ENCODE measurements at places on chromosomes 6 and 20.

GRCh38 chr6:137176729-137177128 is 3.3 kb upstream of the IL22RA2 start:
- no peak for DNase-seq

- no peak for DNase-seq
Measured at GRCh38 chr6:70706491-70707123, 38.9 kb downstream of the SMAP1 start.

GRCh38 chr6:44133003-44133931 is 5.9 kb downstream of the TMEM63B start:
- DNase-seq: no peak

DNA sequence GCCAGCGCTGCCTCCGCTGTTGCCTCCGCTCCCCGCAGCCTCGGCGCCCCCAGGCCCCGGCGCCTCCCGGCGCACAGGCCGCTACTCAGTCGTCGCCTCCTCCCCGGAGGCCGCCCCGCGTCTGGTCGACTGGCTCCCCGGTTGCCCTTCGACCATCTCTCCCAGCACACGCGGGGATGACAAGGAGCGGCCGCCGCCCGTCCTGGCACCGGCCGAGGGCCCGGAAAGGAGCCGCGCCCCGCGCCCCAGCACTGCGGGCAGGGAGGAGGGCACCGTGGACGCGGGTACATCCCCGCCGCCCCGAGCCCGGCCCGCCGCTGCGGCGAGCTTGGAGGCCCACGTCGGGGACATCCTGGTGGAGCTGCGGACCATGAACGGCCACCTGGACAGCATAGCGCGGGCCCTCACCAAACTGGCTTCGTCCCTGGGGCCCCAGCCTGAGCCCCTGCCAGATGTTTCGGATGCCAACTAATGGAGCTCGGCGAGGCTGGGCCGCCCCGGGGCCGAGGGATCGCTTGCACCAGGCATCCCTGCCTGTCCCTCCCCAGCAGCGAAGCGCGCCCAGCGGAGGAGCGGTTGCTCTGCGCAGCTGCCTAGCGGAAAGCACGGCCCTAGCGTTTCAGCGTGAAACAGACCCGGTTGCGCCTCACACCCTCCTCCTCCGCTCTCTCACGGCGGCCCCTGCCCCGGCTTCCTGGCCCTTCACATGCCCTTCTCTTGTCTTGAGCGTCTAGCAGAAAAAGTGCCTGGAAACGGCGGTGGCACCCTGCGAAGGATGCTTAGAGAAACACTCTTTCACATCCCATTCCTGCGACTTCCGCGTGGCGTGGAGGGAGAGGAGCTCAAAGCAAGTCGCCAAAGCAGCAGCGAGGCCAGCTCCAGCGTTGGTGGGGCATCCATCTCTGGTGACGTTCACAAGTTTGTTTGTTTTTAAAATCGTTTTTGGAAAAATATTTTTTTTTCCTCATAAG is 285.8 kb upstream of the SUPT3H start:
- no peak for DNase-seq

GRCh38 chr6:167689751-167690150 is 137.0 kb upstream of the AFDN start:
- no peak for DNase-seq

DNA sequence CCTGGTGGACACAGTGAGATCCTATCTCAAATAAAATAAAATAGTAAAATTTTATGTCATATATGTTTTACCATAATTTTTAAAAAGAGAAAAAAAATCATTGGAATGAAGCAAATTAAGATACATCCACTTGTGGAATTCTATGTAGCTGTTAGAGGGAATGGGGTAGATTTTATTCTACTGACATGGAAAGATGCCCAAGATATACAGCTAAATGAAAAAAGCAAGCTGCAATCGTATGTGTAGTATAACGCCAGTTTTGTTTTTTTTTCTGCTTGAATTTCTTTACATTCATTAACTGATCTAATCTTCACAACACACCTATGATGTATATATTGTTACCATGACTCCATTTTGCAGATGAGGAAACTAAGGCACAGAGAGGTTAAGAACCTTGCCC is 23.4 kb upstream of the RANBP9 start:
- DNase-seq: no peak

DNA sequence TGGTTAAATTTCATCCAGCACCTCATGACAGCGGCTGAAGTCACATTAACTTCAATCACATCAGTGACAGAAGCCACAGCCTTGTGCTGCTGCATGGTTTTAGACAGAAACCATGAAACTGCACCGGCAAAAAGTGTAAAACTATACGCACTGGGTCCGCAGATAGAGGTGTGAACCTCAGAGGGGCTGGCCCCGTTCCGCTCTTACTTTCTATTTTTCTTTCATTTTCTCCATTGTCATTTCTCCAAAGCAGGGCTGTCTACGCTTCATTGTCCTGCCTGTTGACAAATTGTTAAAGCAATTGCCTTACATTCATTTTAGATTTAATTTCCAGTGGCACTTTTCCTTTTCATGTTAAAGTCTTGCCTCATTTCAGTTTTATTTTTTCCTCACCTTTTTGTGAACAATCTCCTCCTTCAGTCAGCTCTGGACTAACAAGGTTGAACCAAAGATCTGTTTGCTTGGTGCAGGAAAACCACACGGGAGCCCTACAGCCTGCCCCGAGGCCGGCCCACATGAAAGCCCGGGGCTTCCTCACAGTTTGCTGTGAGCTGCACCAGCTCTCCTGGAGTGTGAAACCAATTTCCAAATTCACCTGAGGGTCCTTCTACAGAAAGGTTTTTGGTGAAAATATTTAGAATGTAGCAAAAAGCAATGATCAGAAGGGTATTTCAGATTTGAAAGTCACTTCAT is 63.7 kb downstream of the PRR18 start:
- DNase-seq: no peak

DNA sequence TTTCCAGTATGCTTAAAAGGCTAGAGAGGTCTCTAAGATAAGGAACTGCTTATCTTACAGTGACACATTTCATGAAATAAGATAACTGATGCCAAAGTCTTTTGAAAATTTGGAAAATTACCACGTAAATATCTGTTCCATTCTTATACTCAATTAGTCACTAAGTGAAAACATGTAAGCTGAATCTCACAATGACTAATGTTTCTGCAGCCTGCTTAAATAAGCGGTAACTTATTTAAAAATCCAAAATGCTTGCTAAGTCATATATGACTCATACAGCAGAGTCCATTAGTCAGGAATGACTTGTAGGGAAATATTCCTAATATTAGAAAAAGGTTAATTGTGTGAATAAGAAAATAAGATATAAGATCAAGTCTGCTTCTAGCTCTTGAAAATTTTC is 27.8 kb upstream of the LGSN start:
- DNase-seq: no peak

- DNase-seq: no peak
Measured at GRCh38 chr20:60869625-60870024, 382.4 kb upstream of the CDH4 start.

DNA sequence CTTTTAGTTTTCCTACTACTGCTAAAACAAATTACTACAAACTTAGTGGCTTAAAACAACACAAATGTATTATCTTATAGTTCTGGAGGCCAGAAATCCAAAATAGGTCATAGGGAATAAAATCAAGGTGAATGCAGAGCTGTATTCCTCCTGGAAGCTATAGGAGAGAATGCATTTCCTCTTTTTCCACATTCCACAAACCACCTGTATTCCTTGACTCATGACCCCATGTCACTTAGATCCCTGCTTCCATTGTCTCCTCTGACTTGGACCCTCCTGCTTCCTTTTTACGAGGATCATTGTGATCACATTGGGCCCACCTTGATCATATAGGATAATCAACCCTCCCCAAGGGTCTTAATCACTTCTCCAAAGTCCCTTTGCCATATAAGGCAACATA is 200.8 kb downstream of the KCNQ5 start:
- DNase-seq: no peak

DNA sequence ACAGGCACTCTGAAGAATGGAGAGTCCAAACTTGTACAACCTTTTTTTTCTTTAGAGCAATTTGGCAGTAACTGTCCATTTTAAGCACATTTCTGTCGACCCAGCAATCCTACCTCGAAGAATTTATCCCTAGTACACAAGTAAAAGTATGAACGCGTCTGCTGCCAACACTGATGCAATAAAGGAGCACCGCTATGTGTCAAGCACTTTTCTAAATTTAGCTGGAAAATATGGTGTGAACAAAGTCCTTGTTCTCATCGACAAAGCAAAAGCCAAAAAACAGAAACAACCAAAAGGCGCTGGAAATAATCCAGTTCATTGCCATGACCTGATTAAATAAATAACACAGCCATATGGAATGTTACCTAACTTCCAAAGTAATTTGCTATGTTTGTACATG is 1.1 kb downstream of the DPM1 start:
- DNase-seq: no peak

- DNase-seq: no peak
Measured at GRCh38 chr6:67885081-67886033, 749.7 kb upstream of the ADGRB3 start.

- DNase-seq: no peak
Measured at GRCh38 chr6:12147557-12148316, 135.6 kb downstream of the HIVEP1 start.

- no peak for DNase-seq
Measured at GRCh38 chr20:17688965-17689364, 6.9 kb upstream of the RRBP1 start.

DNA sequence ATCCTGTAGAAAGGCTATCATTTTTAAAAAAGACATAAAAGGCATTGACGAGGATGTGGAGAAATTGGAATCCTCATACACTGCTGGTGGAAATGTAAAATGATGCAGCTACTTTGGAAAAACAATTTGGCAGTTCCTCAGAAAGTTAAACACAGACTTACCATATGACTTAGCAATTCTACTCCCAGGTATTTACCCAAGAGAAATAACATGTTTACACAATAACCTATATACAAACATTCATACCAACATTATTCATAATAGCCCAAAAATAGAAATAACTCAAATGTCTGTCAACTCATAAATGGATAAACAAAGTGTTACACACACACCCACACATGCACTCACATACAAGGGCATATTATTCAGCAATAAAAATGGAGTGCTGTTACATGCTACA is 23.4 kb upstream of the CEP85L start:
- peak; percentile 71 for DNase-seq

DNA sequence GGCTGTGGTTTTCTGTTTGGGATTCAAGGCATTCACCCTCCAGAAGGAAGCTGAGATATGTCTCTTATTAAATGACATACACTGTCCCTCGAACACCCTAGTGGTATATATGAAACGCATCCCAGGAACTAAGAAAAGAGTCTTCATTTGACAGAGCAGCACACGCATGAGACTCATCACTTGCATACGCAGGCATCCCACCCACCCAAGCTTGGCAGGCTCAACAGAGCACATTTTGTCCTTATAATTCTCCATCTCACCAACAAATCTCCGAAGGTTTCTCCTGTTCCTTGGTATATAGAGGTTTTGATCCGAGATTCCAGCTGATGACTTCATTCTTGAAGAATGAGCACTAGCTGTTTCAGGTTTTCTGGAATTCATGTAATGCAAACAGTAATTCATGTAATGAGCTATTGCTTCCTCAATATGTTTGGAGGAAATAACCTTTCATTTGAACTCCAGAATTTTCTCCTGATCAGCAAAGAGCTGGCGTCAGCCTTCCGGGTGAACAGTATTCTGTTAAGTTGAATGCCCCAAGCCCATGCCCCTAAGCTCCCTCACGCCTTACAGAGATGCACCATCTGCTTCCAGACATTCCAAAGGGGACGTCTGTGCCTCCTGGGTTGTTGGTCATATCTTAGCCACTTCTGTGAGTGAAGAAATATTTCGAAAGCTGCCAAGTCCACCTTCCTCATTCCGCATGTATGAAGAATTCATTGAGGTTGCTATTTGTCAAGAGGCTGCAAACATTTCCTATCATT is 66.0 kb upstream of the CDH4 start:
- DNase-seq: no peak

DNA sequence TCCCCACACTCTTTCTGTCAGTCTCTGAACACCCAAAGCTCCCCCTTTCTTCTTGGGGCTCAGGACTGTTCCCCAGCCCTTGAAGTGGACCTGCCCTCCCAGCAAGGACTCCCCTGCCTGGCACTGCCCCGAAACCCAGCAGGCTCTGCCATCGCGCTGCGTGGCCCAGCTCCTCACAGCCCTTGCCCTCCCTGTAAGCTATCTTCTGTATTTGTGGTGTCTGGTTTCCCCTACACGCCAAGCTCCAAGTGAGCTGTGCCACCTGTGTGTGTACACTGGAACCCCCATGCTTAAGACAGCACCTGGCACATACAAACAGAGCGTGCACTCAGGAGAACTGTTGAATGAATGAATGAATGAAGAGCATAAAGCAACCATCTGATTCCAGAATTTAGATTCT is 57.7 kb downstream of the TMEM242 start:
- DNase-seq: no peak

GRCh38 chr6:10831609-10832008 is 6.7 kb downstream of the MAK start:
- DNase-seq: no peak

DNA sequence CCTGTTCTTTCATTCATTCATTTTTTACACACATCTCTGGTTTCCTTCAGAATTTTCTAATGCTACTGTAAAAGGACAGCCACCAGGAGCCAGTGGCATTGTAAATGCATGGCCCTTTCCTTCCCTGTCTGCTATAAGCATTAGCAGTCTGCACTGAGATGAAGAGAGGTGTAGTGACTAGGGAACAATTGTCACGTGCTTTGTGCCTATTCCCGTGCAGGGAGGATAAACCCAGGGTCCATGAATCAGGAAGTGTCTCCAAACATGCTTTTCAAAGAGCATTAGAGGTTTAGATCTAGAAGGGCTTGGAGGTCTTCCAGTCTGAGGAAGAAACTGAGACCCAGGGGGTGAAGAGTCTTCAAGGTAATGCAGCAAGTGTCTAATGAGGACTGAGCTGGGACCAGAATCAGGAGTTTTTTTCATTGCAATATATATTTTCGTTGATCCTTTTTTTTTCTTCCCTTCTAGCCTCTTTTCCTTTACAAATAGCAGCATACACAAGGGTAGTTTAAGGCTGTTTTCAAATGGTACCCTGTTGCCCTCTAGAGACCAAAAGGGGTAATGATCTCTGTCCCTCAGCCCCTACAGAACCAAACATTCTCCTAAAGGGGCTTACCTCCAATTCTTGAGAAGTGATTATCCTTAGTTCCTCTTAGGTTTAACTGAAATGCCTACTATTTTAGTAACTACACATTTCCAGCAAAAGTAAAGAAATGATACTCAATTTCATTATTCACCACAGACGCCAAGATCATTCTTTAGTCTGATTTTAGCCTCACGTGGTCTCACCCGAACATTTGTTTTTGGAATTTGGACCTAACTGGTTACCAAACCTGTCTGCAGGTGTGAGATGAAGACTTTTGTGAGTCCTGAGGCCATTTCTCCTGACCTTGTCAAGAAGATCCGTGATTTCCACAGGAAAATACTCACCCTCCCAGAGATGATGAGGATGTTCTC is 6.6 kb downstream of the TRIM15 start:
- peak; percentile 7 for DNase-seq

GRCh38 chr20:8774412-8774811 is 294.5 kb upstream of the PLCB4 start:
- DNase-seq: no peak

All from LNCaP clone FGC (cell line).